Endothelial cell of umbilical vein (primary cell): ENCODE measurements at places on chromosomes 7 and 10. TPM values are rescaled to one million over a fixed set of nuclear protein-coding genes. Genes with fewer than 3 reads are reported as not detected.

Gene DNAJC12
- total RNA-seq = 1.0 and 2.4 TPM in 2 replicates

Gene PON1
- total RNA-seq = not detected in 2 replicates

Gene SPRN
- total RNA-seq = 0.13 TPM in 1 of 2 replicates, not detected in the other

Gene TAF5
- total RNA-seq = 5.8 and 6.0 TPM in 2 replicates

Gene HOXA4
- 7.5 and 8.1 TPM in 2 replicates for total RNA-seq

Gene DYNC1I1
- total RNA-seq = 3.3 and 3.6 TPM in 2 replicates

Gene EPHA1
- total RNA-seq = not detected in 2 replicates

GRCh38 chr7:70833726-70834125, 298.2 kb upstream of the GALNT17 start:
- no peak for DNase-seq

- no peak for DNase-seq
Measured at GRCh38 chr7:11217848-11218565, 244.3 kb downstream of the PHF14 start.

DNA sequence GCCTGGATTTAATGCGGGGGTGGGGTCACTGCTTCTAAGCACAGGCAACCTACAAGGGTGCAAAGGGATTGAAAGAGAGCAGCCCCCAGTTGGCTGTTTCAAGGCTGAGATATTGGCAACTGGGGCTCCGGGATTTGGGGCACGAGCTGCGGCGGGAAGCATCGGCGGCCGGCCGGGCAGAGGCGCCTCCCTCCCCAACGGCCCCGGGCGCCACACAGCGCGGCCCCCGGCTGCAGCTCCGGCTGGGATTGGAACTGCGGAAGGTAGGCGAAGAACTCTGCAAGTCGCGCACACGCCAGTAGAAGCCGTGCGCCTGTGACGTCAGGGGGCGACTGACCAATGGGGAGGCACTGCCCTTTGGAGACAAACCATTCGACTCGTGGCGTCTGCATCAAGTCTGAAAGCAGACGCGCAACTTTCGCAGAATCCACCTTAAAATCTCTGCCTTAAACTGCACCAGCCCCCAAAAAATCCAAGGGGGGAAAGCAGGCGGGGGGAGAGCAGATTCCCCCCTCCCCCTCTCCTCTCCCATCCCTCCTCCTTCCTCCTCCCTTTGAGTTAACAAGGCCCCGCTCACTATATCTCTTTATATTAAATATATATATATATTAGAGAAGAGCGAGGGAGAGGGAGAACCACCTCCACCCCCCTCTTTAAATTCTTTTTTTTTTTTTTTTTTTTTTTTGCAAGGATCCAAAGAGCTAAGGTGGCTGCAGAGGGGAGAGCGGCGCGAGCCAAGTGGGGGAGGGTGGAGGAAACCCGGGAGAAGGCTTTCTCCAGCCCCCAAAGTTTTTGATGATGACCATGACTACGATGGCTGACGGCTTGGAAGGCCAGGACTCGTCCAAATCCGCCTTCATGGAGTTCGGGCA, at the start of gene DLX6:
TSS of gene DLX6 (plus strand) at position 371 of the 872 bp plus-strand sequence. CDS start at position 796, 425 bp downstream.
- no peak for DNase-seq

DNA sequence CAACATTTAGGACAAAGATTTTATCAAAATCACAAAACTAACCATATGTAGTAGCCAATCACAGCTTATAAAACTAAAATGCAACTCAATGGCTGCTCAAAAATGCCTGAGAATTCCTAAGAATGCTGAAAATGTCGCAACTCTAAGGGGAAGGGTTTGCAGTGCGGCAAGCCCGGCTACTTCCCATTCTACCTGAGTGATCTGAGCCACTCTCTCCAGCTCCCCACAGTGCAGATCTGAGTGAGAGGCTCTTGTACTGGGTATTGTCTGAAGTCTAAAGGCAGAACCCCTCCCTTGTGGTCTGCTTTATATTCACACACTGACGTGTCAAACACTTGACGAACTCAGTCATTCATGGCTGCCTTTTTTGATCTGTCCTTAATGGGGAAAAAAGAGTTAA, 28.9 kb downstream of the RAB11FIP2 start:
- DNase-seq = no peak

GRCh38 chr10:47222461-47222860, 77.5 kb upstream of the GDF10 start:
- DNase-seq = no peak

DNA sequence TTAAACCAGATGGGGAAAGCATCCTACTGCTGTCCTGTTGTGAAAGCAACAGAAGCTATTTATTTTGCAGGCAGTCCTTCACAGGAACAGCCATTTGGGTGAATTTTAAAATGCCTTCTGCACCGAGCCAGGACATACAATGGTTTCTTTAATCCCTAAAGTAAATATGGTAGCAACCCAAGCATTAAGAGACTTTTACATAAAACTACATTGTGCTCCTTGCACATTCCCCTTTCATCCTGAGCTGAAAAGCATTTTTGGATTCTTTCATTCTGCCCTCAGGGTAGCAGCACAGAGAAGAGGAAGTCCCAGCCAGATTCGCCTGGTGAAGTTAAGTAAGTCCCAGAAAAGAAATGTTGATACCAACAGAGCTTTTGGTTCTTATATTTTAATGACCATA, 84.0 kb upstream of the FAM3C start:
- DNase-seq = no peak

DNA sequence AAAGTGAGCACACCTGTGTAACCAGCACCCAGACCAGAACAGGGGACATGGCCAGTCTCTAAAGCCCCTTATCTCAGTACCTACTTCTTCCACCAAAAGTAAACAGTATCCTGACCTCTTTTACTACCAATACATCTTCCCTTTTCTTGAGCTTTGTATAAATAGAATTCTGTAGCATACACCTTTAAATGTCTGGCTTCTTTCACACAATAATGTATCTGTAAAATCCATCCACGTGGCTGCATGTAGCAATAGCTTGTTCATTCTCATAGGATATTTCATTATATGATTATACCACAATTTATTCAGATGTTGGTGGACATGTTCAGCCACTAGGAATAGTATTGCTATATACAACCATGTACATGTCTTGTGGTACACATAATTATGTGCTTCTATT, 40.6 kb downstream of the BTBD16 start:
- DNase-seq = peak; percentile 30

DNA sequence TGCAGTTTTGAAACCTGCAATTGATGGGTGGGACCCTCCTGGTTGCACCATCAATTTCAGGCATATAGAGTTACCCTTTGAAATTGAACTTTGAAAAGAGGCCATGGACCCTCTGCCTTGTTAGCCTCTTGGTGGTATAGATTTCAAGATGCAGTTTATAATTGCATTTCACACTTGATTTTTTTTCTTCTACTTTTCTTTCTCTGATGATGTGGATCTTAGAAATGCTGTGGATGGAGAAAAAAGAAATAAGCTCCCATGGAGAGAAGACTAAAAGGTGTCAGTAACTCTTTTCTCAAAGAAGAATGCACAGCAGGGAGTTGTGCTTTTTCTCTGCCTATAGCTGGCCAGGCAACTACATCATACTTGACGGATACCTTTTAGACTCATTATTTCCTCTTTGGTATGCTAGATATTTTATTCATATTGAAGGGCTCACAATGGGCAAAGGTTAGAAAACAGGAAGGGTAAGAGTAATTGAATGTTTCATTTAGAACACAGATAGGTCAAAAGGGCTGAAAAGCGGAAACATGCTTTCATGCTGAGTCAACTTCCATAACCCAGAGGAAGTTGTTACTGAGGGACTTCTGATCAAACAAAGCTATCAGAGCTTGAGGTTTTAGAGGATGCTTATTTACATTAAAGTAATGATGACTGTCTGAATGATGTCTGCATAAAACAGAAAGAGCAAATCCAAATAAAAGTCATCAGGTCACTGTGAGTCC, 773.2 kb upstream of the LRRN3 start:
- peak; percentile 96 for DNase-seq

- DNase-seq = no peak
Measured at GRCh38 chr10:78688901-78689583, 379.7 kb upstream of the ZMIZ1 start.

DNA sequence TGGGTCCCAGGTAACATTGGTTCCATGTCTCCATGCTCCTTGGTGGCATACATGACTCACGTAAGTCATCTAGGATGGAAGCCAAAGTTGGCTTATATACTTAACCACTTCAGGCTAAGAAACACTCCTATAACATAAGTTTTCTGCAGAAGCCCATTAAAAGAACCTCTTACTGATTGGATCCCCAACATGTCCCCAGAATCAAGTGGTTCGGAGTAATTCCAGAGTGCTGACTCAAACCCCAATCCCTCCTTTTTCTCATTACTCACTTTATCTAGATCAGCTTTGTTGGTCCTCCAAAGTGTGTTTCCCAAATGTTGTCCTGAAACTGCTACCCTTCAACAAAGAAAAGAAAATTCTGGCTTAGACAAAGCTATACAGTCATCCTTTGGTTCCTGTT, 10.1 kb upstream of the ATOH7 start:
- DNase-seq = no peak

- DNase-seq = no peak
Measured at GRCh38 chr7:136369225-136369624, 392.1 kb upstream of the MTPN start.

GRCh38 chr7:46229409-46229808, 308.3 kb upstream of the IGFBP3 start:
- no peak for DNase-seq
